Stimulated activated CD4-positive, alpha-beta T cell treated with anti-CD3 and anti-CD28 coated beads, Interleukin-15, amount 100 ng/mL, for 24 hours (primary cell): ENCODE measurements at places on chromosomes 4 and X.

DNA sequence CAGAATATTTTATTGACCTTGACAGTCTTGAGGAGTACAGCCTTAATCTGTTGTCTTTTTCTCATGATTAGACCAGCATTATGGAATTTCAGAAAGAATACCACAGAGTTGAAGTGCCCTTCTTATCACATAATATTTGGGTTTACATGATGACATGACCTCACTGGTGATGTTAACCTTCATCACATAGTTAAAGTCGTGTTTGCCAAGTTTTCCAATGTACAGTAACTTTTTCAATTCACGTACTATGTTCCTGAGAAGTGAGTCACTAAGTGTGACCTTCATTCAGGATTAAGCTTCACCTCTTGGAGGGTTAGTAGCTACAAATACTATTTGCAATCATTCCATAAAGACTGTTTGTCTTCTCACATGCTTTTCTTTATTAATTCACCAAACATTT lies 52.1 kb downstream of the RAB40A start:
- no peak for DNase-seq

GRCh38 chrX:8429692-8430249 lies 34.9 kb upstream of the VCX3B start:
- no peak for DNase-seq

- DNase-seq: no peak
These were observed 377.8 kb downstream of the PCDH7 start for GRCh38 chr4:31097999-31098398.

GRCh38 chr4:140711910-140712309 lies 44.3 kb downstream of the TBC1D9 start:
- no peak for DNase-seq

GRCh38 chr4:122823476-122823875 lies 3.2 kb upstream of the FGF2 start:
- no peak for DNase-seq

DNA sequence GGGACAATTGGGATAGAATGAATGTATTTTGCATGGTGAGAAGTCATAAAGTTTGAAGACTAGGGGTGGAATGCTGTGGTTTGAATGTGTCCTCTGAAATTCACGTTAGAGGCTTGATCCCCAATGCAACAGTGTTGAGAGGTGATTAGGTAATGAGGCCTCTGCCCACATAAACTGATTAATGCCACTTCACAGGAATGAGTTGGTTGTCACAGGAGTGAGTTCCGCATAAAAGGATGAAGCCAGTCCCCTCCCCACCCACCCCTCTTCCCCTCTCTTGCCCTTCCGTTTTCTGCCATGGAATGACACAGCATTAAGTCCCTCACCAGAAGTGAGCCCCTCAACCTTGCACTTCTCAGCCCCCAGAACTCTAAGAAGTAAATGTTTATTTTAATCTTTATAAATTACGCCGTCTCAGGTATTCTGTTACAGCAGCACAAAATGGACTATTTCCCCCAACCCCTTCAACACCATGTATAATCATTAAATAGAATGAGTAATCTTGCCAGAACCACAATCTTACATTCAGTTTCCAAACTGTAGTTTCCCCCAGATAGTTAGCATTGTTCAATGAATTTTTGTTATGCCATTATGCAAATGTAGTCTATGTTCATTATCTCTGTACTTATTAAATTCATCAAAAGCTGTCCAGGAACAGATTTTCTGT lies 5.5 kb upstream of the MMAA start:
- no peak for DNase-seq

GRCh38 chrX:69182818-69183380 lies 17.6 kb upstream of the PJA1 start:
- DNase-seq: no peak

DNA sequence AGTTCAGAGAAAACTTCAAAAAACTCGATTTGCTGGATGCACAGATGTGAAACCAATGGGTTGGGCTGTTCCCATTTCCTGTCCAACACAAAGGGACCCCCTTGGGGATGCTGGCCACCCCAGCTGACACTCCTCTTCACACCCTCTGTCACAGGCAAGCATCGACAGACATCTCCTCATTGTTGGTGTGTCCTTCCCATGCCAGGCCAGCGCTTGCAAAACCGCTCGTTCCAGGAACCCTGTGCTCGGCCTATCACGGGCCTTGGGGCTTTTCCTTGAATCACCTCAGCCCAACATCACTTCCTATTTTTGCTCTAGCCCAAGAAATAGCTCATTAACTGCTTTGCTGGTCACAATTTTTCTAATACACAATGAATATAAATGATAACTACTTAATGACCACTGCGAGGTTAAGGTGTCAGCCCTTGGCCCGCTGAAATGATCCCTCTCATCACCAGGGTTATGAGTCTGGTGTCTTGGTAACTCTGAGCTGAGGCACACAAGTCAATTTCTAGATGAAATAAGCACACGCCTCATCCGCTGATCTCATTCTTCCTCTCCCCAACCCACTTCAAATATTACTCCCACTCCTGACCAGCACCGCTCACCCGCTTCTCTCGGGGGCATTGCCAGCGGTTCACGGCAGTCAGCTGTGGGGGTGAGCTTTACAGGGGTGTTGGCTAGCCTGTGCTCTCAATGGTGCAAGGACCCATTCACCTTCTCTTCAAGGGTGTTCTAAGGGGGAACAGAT lies 32.3 kb downstream of the BCOR start:
- peak; percentile 26 for DNase-seq

- DNase-seq: no peak
These were observed 12.3 kb upstream of the RAP2C start for GRCh38 chrX:132231587-132231986.

DNA sequence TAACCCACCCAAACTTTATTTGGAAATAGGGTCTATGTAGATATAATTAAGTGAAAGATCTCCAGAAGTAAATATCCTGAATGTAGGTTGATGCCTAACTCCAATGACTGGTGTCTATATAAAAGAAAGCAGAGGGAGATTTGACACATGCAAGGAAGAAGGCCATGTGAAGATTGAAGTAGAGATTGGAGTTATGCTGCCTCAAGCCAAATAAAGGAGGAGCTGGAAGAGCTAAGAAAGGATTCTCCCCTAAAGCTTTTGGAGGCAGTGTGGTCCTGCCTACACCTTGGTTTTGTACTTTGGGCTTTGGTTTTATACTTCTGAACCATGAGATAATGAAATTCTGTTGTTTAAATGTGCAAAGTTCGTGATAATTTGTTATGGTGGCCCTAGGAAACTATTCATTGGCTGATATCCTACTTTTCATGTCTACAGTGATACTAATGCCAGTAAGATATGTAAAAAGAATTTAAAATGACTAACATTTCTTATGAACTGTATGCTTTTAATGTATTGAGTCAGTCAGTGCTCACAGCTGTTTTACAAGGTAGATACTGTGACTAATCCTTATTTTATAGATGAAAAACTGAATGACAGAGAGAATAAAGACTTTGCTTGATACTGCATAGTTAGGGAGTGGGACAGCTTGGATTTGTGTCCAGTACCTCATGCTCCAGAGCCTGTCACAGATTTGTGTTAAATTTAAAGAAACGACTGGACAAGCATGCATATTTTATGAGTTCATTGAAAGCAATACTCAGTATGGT lies 5.9 kb upstream of the RAB40AL start:
- DNase-seq: no peak

GRCh38 chrX:71923516-71923915 lies 12.9 kb downstream of the NHSL2 start:
- DNase-seq: no peak

- DNase-seq: no peak
These were observed 4.9 kb downstream of the CHRNA9 start for GRCh38 chr4:40340030-40340429.

- DNase-seq: no peak
These were observed 59.0 kb downstream of the RNF150 start for GRCh38 chr4:141074098-141074878.

DNA sequence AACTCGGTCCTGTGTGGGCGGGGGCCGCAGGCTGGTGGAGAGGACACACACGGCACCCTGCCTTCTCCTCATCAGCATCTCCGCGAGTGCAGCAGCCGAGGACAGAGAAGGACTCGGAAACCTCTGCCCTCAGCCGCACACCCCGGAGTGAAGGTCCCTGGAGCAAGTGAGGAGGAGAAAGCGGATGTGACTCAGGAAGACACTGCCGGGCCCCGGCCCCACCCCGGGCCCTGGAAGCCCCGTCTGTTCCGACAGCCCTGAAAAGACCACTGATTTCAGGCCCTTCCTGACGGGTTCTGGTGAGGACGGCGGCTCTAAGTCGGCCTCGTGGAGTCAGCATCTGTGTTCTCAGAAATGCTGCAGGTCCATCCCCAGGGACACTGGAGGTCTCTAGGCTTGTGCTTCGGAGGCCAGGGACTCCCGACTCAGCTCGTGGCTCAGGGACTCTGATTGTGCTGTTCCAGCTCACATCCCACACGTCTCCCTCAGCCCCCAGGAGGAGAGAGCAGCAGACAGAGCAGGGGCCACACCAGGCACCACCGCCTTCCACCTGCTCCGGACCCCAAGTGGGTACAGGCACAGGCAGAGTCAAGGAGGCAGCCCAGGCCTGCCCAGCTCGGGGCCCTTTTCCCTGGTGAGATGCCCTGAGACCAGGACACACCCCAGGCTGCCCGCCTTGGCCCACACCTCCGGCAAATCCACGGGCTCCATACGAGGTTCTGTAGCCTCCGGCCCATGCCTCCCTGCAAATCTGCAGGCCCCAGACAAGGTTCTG lies 134.5 kb upstream of the NKX1-1 start:
- DNase-seq: no peak

- no peak for DNase-seq
These were observed 115.1 kb upstream of the GPM6A start for GRCh38 chr4:175927121-175927520.

- no peak for DNase-seq
These were observed 115.8 kb downstream of the NAA11 start for GRCh38 chr4:79209822-79210635.

DNA sequence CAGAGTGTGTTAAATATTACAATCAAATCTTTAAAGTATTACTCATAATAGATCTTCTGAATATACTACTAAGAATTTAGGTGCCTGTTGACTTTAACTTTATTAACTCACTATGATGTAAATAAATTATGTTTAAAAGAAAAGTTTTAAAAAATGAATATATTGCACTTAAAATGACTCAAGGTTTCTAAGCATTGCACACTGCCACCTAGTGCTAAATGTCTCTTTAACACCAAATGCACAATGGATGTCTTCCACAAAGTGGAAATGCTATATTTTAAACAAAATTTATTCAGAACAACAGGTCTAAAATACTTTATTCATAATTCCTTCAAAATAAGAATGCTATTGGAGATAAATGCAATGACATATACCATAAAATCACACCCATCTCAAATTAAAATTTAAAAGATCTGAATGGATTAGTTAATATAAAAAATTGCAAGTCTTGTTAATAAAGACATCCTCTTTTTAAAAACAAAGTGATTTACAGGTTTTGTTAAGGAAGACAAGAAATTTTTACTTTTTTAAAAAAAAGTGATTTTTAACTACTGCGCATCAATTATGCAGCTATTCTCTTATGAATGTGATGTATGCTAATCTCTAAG lies 5.5 kb downstream of the INPP4B start:
- no peak for DNase-seq

- DNase-seq: no peak
These were observed 17.5 kb downstream of the NMU start for GRCh38 chr4:55618546-55619143.

DNA sequence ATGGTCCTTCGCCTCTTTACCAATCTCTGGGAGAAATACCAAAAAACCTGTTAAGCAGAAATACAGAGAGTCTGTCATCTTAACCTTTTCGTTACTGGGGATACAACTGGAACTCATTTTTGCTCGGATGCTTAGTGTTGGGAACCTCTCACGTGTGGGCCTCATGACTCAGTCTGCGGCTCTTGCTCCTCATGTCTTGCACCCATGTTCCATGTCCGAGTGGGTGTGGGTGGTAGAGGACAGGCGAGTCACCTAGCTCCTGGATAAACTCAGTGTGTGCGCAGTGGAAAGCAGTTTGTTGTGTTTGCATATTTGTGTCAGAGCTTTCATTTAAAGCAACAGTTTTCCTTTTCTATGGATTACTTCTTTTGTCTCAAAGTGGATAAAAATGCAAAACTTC lies 70.6 kb downstream of the TNIP2 start:
- DNase-seq: no peak

GRCh38 chr4:184856277-184856609 lies 30.5 kb upstream of the ACSL1 start:
- no peak for DNase-seq

GRCh38 chr4:185128272-185129119 lies 14.6 kb upstream of the SLC25A4 start:
- peak; percentile 51 for DNase-seq

DNA sequence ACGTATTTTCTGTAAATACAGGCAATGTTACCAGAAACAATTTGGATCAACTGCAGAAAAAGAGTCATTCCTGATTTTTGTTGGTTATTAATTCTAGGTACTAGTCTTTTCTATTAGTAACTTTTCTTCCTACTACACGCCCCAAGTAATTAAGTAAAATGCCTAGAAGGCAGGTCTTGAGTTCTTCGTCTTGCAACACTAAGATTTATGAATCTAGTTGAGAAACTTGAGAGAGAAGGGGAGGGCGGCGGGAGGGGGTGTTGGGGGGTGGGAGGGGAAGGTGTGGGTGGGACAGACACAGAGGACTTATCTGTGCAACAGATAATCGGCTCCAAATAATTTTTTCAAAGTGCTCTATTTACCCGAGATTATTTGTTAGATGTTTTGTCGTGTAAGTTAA lies 3.0 kb downstream of the RAP2C start:
- DNase-seq: no peak

DNA sequence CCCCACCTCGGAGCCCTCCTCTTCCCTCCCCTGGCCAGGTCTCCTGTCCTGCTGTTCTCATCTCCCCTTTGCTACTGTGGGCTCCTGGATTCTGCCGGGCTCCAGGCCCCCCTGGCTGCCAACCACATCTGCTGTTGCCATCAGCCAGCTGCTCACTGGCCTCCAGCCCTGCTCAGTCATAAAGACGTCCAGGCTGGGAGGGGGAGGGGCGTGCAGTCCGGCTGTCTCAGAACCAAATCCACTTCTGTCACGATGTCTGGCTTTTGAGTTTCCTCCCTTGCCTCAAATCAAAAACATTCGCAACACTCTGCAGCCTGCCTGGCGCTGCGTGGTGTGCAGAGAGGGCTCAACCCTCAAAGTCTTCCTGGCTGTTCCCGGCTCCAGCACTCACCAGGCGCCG lies 7.1 kb downstream of the RASL11B start:
- no peak for DNase-seq

DNA sequence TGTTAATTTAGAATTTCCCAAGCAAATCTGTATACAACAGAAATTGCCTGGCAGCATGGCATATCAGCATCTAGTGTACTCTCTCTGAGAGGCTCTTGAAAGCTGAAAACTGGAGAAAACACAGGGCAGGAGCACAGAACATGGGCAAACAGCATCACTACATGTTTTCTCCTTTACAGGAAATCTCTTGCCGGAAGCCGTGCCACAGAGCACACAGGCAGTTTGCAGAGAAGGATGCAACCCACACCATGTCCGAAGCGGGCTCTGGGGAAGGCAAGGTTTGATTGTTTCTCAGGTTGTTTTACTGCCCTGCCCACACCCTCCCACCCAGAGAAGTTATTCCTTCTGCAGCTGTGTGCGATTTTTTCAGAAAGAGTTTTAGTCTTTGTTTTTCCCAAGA lies 41.1 kb upstream of the FAM9C start:
- DNase-seq: peak; percentile 52

- DNase-seq: peak; percentile 52
These were observed 9.8 kb upstream of the BCOR start for GRCh38 chrX:40107291-40108161.

GRCh38 chr4:3880615-3881120 lies 114.5 kb downstream of the ADRA2C start:
- peak; percentile 83 for DNase-seq

GRCh38 chr4:189771696-189772361 lies 168.8 kb upstream of the FRG1 start:
- no peak for DNase-seq
